ENCODE measurements at places on chromosomes 3 and 15.
A peak's percentile ranks its signal among the peaks of the same experiment; 100 is the strongest.

- DNase-seq: no peak
These were observed 338.5 kb downstream of the TUSC7 start for GRCh38 chr3:117047951-117048705.

GRCh38 chr3:34140616-34141015, 342.2 kb downstream of the PDCD6IP start:
- DNase-seq: no peak

GRCh38 chr3:158148218-158148617, 38.3 kb downstream of the RSRC1 start:
- no peak for DNase-seq

GRCh38 chr3:136957751-136958288, at the start of gene IL20RB:
Gene IL20RB (plus strand): TSS chr3:136957983. CDS start chr3:136958114, 131 bp downstream.
- no peak for DNase-seq

GRCh38 chr3:18703798-18704197, 278.7 kb upstream of the SATB1 start:
- DNase-seq: no peak

- no peak for DNase-seq
These were observed 293.0 kb upstream of the TRIM42 start for GRCh38 chr3:140384876-140385275.

- DNase-seq: no peak
These were observed 194.5 kb upstream of the TLE3 start for GRCh38 chr15:70292076-70292760.

DNA sequence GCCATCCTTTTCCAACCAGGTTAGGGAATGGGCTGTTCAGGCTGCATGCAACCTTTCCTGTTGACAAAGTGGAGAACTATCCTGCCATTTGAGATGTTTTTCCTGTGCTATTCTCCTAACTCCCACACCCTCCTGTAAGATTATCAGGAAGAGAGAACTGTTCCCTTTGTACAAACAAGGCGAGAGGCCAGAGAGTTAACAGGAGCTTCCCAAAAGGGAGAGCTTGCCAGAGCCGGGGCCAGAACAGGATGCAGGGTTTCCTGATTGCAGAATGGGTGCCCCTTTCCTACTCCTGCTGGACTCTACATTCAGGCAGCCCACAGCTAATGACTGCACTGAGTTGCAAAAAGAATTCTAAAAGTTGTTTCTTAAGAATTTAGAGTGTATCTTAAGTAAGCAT, 17.1 kb downstream of the PML start:
- no peak for DNase-seq

- no peak for DNase-seq
These were observed 396.6 kb downstream of the EPHB1 start for GRCh38 chr3:135191708-135192107.

DNA sequence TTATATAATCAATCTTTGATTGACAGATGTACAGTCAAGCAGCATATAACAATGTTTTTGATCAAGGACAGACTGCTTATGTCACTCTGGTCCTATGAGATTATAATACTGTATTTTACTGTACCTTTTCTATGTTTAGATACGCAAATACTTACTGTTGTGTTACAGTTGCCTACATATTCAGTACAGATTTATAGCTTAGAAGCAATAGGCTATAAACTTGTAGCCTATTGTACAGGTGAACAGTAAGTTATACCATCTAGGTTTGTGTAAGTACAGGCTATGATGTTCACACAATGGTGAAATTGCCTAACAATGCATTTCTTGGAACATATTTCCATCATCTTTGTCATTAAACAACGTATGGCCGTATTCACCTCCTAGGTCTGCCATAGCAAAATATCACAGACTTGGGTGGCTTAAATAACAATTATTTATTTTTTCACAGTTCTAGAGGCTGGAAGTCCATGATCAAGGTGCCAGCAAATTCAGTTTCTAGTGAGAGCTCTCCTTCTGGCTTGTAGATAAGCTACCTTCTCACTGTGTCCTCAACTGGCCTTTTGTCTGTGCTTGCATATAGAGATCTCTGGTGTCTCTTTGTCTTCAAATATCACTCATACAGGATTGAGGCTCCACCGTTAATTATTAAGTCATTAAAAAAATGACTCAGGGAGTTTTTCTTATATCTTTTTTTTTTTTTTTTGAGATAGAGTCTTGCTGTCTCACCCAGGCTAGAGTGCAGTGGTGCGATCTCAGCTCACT, 89.1 kb downstream of the EBLN2 start:
- no peak for DNase-seq

GRCh38 chr3:125165189-125165947, 47.2 kb downstream of the SLC12A8 start:
- no peak for DNase-seq

- peak; percentile 54 for DNase-seq
These were observed 111.2 kb upstream of the MCTP2 start for GRCh38 chr15:94119923-94120775.

GRCh38 chr3:46811615-46812236, 51.5 kb downstream of the MYL3 start:
- DNase-seq: peak; percentile 84

GRCh38 chr3:11130385-11130784, 23.9 kb upstream of the HRH1 start:
- DNase-seq: no peak

Data from H1 (cell line).